Osteocyte (in vitro differentiated cells): ENCODE measurements at places on chromosomes 1 and 21. TPM values are rescaled to one million over a fixed set of nuclear protein-coding genes. Genes with fewer than 3 reads are reported as not detected.

GRCh38 chr1:29649189-29650040 is 413.1 kb downstream of the PTPRU start:
- peak; percentile 77 for DNase-seq
- H3K4me3 ChIP-seq = no peak overlapping the region
- H3K36me3 ChIP-seq = no peaks in the 10 kb centered on the region

DNA sequence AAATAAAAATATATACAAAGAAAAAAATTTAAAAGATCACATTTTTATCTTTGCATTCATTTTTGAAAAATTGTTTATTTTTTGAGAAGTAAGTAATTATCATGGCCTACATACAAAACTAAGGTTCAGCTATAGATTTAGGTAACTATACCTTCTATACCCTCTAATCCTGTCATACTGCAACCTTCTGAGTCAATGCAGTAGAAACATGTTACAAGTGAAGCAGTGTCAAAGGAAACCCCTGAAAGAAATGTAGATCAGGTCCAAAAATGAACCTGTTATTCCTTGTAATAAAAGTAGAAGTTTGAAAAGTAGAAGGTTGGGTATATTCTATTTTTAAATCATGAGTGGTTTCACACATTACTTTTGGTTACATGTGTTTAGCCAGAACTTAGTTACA is 51.3 kb downstream of the PTGS2 start:
- no peaks in the 10 kb centered on the region for H3K4me1 ChIP-seq
- no peaks in the 10 kb centered on the region for H3K36me3 ChIP-seq
- no peaks in the 10 kb centered on the region for H3K27me3 ChIP-seq
- DNase-seq = no peak
- H3K27ac ChIP-seq = no peak overlapping the region
- no peak overlapping the region for H3K4me3 ChIP-seq

Gene NUP210L
- total RNA-seq = not detected in 2 replicates

DNA sequence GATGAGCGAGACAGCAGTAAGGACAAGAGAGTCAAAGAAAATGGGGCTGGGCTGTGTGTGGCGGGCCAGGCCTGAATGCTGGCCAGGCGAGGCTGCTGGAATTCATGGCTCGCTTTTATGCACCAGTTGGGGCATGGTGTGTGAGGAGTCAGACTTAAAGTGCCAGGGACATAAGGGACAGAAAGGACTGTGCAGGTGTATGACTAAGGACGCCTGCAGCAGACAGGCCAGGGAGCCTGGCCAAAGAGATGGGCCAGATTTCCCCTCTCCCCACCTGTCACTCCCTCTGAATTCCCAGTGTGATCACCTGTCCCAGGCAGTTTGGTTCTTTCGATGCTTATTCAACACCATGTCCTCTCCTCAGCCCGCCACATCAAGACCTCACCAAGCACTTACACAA is 16.9 kb upstream of the SMIM12 start:
- no peaks in the 10 kb centered on the region for H3K4me1 ChIP-seq
- peaks cover 60% of the 10 kb centered on the region for H3K27me3 ChIP-seq
- H3K27ac ChIP-seq = no peak overlapping the region
- no peak for DNase-seq
- H3K36me3 ChIP-seq = no peaks in the 10 kb centered on the region
- no peak overlapping the region for H3K4me3 ChIP-seq

- no peak for DNase-seq
- H3K36me3 ChIP-seq = peaks cover 7% of the 10 kb centered on the region
- H3K27me3 ChIP-seq = peaks cover 11% of the 10 kb centered on the region
- H3K4me3 ChIP-seq = peak overlapping the region; percentile 93
- H3K27ac ChIP-seq = peak overlapping the region; percentile 98
- peaks cover 35% of the 10 kb centered on the region for H3K4me1 ChIP-seq
Observed at GRCh38 chr1:154326546-154327465, 1.5 kb downstream of the ATP8B2 start.

DNA sequence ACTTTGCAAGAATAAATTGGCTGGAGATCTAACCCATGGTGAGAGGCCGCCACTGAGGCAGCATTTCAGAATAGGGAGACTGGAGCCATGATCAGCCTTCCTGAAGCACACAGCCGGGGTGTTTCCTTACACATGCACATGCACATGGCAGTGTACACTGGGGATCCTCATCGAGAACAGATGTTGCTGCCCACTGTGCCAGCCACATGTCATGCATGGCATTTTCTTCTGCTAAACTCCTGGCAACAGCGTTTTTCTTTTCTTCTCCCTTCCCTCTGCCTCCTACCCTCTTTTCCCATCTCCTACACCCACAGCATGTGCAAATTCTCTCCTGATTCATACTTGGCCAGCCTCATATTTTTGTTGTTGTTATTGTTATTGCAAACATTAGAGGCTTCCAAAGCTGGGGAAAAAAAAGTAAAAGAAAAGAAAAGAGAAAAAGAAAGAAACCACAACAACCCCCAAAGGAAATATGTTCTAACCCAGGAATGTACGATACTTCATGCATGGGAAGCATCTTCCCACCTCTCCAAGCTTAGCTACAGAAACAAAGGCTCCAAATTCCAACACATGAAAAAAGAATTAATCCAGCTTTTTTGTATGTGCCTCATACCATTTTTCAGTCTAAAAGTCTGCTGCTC is 344.0 kb downstream of the ASTN1 start:
- H3K36me3 ChIP-seq = no peaks in the 10 kb centered on the region
- no peaks in the 10 kb centered on the region for H3K27me3 ChIP-seq
- H3K27ac ChIP-seq = no peak overlapping the region
- H3K4me3 ChIP-seq = no peak overlapping the region

Gene FLAD1
- 30.2 and 31.2 TPM in 2 replicates for total RNA-seq

DNA sequence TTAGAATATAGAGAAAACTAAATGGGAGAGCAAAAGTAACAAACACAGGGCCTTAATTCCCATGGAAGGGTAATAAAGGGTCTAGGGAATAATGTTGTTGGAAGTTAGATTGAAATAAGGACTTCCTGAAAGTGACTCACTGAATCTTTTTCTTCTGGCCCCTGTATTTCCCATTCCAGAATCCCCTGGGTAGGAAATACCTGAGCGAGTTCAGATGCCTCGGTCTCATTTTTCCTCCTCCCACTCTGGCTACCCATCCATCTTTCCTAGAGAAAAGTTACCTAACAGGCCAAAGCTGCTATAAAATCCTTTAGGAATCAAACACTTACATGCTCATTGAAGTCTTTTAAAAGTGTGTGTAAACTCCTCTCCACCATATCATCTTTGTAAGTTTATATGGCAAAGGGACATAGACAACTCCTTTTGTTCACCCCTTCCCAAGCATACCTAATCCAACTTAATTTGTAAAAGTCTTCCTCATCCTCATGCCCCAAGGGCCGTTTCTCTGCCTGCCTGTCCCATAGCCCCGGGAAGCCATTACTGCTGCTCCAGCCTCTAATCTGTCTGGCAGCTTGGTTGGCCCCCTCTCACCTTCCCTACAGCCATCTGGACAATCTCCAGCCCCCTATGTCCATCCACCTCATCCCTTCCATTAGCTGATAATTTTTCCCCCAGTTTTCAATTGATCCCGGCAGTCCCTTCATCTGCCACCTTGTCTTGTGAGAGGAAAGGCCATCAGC is 3.3 kb upstream of the MEF2D start:
- peak overlapping the region; percentile 99 for H3K27ac ChIP-seq
- no peak for DNase-seq
- no peaks in the 10 kb centered on the region for H3K36me3 ChIP-seq
- peaks cover 49% of the 10 kb centered on the region for H3K4me1 ChIP-seq
- H3K4me3 ChIP-seq = peak overlapping the region; percentile 79

DNA sequence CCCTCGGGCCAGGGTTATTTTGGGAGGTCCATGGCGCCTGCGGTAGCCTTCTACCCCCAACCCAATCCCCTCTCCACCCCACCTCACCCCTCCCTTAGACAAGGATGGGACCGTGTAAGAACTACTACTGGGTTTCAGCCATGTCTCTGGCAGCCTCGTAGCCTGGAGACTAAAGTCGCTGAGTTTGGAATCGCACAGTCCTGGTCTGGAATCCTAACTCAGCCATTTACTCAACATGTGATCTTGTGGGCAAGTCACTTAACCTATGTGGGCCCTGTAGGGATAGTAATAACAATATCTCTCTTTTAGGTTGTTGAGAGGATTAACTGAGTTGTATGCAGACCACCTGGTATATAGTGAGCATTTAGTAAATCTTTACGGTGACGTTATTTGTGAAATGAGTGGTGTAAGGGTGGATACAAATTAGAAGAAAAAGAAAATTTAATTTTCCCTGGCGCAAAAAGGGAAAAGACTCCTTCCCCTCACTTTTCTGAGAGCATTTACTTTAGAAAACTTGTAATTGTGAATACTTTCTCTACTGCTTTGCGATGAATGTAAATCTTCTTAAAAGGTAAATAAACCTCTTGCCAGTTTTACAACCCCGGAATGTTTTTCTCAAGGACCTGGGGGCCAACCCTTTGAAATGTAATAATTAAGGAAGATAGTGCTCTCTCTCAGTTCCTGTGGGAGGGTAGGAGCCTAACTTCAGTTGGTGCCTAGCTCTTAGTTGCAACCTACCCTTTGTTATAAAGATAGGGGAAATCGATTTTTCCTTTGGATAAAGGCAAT is 615 bp upstream of the MRPS15 start:
- H3K36me3 ChIP-seq = peaks cover 11% of the 10 kb centered on the region
- peak overlapping the region; percentile 99 for H3K4me3 ChIP-seq
- peaks cover 21% of the 10 kb centered on the region for H3K4me1 ChIP-seq
- peak overlapping the region; percentile 98 for H3K27ac ChIP-seq
- no peak for DNase-seq

Gene MIXL1
- total RNA-seq = 0.18 TPM in 1 of 2 replicates, not detected in the other

GRCh38 chr1:108059945-108060344 is 95.0 kb upstream of the VAV3 start:
- H3K27ac ChIP-seq = no peak overlapping the region
- DNase-seq = no peak
- H3K4me3 ChIP-seq = no peak overlapping the region
- H3K27me3 ChIP-seq = no peaks in the 10 kb centered on the region
- no peaks in the 10 kb centered on the region for H3K4me1 ChIP-seq

GRCh38 chr1:10528066-10529014 is 53.6 kb downstream of the PEX14 start:
- H3K4me3 ChIP-seq = no peak overlapping the region
- H3K27ac ChIP-seq = peak overlapping the region; percentile 48
- peaks cover 44% of the 10 kb centered on the region for H3K4me1 ChIP-seq
- no peaks in the 10 kb centered on the region for H3K27me3 ChIP-seq
- no peaks in the 10 kb centered on the region for H3K36me3 ChIP-seq

DNA sequence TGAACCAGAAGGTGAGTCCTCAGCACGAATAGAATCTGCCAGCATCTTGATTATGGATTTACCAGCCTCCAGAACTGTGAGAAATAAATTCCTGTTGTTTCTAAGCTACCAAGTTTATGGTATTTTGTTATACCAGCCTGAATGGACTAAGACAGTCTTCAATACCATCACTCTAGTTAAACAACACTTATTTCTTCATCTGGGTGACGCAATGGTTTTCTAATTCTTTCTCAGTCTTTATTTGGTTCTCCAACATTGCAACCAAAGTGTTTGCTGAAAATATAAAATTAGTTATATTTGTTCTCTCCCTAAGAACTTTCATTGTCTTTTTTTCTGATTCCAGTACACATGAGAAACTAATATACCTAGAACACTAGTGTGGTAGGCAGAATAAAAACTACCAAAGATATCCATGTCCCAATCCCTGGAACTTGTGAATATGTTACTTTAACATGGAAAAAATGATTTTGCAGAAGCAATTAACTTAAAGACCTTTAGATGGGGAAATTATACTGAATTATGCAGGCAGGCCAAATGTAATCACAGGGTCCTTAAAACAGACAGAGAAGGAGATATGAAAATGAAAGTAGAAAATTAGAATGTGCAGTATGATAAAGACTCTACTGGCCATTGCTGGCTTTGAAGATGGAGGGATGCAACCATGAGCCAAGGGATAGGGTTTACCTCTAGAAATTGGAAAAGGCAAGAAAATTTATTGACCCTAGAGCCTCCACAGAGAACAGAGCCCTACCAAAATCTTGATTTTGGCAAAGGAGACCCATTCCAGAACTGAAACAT is 1115.1 kb downstream of the PLA2G4A start:
- no peak overlapping the region for H3K4me3 ChIP-seq
- H3K27ac ChIP-seq = no peak overlapping the region
- H3K27me3 ChIP-seq = no peaks in the 10 kb centered on the region
- H3K4me1 ChIP-seq = no peaks in the 10 kb centered on the region
